ENCODE measurements at places on chromosomes 7 and 10. TPM values are rescaled to one million over a fixed set of nuclear protein-coding genes. Genes with fewer than 3 reads are reported as not detected.

Gene BLNK
- total RNA-seq = not detected

Gene DNAJC9
- 30.8 TPM for total RNA-seq

Gene HMX2
- not detected for total RNA-seq

Gene C10orf62
- total RNA-seq = not detected

Gene FAM25C
- not detected for total RNA-seq

Gene CYP2E1
- total RNA-seq = 0.13 TPM
